Tibial nerve (tissue), 4 donors: ENCODE measurements at places on chromosomes 3 and 15. TPM values are rescaled to one million over a fixed set of nuclear protein-coding genes. Genes with fewer than 3 reads are reported as not detected.

VGLL3 gene
- 54.3 TPM for total RNA-seq

EEF1AKMT4 gene
- total RNA-seq, result 3.6 TPM

- no peak for DNase-seq
These were observed 45.0 kb upstream of the PIK3CB start for GRCh38 chr3:138879541-138880380.

- no peak for DNase-seq
These were observed 295.5 kb downstream of the RPLP1 start for GRCh38 chr15:69748131-69748530.

- DNase-seq, result no peak
These were observed 29.3 kb downstream of the PIAS1 start for GRCh38 chr15:68083463-68083862.
